ENCODE measurements at places on chromosomes 13 and 19.

- DNase-seq, result no peak
Measured at GRCh38 chr19:5354403-5354802, 13.8 kb upstream of the PTPRS start.

- DNase-seq, result no peak
Measured at GRCh38 chr19:48866692-48867091, 1.7 kb downstream of the PLEKHA4 start.

- DNase-seq, result no peak
Measured at GRCh38 chr13:23609414-23609760, 39.2 kb downstream of the TNFRSF19 start.

DNA sequence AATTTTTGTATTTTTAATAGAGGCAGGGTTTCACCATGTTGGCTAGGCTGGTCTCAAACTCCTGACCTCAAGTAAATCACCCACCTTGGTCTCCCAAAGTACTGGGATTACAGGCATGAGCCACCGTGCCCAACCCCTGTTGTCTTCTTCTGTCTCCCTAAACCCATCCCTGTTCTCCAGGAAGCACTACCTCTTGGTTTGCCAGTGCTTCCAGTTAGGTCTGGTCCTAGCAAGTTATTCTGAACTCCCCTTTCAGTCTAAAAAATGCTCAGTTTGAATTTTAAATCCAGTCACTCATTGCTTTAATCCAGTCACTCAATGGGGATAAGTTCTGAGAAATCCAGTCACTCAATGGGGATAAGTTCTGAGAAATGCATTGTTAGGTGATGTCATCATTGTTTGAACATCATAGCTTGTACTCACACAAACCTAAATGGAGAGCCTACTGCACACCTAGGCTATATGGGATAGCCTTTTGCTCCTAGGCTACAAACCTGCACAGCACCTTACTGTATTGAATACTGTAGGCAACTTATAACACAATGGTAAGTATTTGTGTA is 8.0 kb upstream of the ATP4A start:
- DNase-seq, result no peak

- DNase-seq, result no peak
Measured at GRCh38 chr19:58274771-58275201, 4.0 kb upstream of the ZNF8 start.

DNA sequence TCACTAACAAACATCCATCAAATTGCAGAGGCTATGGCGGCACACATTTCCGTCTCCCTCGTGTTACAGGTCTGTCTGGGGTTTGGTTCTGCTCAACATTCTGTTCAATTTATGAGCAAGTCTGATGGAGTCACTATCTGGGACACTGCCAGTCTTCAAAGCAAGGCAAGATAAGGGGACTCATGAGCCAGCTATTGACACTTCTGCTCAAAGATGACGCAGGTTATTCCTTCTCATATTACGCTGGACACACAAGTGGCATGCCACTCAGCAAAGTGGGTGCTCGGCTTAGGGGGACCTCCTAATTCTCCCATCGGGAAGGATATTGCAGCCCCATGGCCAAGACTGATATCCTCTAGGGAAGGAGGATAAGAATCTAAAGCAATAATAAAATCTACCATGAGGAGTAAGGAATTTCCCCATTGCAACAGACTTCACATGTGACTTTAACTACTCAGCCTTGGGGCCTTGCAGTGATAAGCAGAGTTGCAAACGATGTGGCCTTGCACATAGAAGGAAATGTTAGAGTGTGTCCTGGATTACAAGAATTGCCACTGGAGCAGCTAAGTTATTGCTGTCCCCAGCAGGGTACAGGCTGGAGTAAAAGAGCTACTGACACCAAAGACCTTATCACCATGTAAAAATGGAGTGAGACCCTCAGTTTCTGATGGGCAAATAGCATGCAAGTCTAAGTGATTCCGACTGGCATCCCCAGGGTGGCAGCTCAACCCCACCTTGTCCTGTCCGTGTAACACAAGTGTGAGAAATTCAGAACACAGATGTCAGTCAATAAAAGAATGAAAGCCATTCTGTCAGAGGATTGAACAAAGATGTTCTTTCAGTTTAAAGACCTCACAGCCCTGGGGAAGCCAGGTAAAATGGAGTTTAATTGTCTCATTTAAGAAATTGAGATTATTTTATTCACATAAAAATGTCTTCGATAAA is 306.1 kb downstream of the IRS2 start:
- no peak for DNase-seq

DNA sequence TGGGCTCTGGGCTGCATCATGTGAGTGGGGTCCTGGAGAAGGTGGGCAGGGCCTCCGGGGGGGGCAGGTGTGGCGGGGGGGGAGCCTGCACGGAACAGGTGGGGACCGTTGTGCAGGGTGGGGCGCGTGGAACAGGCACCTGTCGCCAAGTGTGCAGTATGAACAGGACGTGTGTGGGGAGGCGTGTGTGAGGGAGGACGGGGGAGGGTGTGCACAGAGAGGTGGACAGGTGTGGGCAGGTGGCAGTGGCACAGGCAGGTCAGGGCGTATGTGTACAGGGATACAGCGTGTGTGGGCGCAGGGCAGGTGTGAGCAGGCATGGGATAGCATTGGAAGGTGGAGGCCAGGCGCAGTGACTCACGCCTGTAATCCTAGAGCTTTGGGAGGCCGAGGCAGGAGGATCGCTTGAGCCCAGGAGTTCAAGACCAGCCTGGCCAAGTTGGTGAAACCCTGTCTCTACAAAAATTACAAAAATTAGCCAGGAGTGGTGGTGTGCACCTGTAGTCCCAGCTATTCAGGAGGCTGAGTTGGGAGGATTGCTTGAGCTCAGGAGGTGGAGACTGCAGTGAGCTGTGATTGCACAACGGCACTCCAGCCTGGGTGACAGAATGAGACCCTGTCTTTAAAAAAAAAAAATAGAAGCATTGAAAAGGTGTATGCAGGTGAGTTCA is 3.2 kb downstream of the PLK5 start:
- DNase-seq, result no peak

DNA sequence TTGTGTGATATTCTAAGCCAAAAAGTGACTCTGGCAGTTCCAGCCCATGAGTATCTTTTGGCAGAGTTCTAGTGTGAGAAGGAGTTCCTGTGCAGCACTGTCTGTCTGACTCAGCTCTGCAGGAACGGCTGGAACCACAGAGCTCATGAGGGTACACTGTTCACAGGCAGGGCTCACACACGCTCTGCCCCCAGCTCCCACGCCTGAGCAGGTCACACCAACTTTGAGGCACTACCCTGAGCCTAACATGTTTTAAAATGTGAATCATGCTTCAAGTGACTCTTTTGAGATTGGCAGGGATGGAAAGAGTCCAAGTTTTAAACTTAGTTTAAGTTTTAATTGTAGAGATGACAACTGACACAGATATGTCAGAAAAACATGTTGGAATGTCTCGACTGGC is 1203.3 kb downstream of the UQCRFS1 start:
- DNase-seq, result no peak

GRCh38 chr19:15788594-15789270 is 1.3 kb downstream of the OR10H5 start:
- no peak for DNase-seq

GRCh38 chr19:44024900-44025216 is 321 bp upstream of the ZNF222 start:
- no peak for DNase-seq

DNA sequence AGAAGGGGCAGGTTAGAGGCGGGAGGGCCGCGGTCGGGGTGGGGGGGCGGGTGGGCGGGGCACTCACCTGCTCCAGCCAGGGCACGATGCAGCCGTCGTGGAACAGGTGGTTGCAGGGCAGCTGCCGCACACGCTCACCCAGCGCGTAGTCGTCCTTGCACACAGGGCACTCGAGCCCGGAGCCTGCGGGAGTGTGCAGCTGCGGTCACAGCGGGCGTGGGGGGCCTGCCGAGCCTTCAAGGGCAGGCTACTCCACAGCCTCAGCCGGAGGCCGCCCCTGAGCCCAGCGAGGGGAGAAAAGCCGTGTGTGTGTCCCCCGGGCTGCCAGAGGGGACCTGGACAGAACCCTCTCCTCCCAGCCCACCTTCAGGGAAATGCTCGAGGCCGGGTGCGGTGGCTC is 8.6 kb downstream of the FGF22 start:
- DNase-seq, result no peak

DNA sequence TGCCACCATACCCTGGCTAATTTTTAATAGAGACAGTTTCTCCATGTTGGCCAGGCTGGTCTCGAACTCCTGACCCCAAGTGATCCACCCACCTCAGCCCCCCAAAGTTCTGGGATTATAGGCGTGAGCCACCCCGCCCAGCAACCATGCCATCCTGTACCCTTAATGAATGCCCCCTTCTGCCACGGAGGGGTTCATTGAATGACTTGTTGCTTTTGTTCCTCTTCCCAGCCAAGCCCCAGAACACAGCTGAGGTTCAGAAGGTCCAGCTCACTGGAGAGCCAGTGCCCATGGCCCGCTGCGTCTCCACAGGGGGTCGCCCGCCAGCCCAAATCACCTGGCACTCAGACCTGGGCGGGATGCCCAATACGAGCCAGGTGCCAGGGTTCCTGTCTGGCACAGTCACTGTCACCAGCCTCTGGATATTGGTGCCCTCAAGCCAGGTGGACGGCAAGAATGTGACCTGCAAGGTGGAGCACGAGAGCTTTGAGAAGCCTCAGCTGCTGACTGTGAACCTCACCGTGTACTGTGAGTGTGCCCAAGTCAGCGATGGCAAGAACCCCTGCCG is 6.0 kb downstream of the PVR start:
- DNase-seq, result no peak

- DNase-seq, result no peak
Measured at GRCh38 chr13:113855012-113855921, 8.6 kb downstream of the GAS6 start.

- no peak for DNase-seq
Measured at GRCh38 chr13:93001866-93002461, 224.6 kb upstream of the GPC6 start.

GRCh38 chr19:52070496-52070895 is 21.9 kb upstream of the ZNF432 start:
- DNase-seq, result no peak

DNA sequence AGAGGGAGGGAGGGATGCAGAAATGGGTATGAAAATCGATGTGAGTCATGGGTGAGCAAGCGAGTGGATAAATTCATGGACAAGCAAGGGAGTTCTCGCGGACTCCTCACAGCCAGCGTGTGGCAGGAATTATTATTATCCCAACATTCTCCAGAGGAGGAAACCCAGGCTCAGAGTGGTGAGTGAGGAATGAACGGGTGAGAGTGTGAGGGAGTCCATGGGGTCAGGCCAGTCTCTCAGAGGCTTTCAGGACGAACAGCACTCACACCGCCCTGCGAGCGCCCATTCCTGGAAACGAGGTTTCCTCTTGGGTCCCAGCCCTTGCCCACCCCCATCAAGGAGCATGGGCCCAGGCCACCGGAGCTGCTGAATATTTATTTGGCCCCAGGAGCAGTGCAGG is 6.3 kb upstream of the DNAAF3 start:
- DNase-seq, result no peak

DNA sequence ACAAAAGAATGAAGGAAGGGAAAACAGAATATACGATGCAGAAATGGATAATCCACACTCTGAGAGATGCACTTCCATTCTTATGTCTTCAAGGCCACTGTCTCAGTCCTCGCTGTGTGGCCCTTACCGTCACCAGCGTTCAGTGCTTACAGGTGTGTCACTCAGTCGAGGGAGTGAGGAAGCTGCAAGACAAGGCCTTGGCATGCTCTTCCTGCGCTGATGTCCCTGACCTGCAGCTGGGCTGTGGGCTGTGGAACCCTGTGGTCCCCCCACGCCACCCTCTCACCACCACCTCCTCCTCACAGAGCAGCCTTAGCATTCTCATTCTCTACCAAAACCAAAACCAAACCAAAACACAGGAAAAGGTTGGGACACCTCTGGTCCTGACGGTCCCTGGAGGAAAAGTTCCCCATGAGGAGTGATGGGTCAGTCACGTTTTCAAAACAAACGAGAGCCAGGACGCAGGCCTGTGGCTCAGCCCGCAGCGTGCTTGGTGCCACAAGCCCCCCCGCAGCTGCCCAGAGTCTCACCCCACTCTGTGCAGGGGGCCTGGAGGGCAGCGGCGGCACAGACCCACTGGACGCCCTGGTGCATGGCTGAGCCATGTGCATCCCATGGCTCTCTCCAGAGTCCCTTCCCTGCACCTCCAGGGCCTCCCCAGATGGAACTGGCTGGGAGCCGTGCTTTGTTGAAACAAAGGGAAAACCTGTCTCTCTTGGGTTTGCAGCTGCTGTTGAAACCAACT is 48.2 kb upstream of the GPR183 start:
- no peak for DNase-seq
